ENCODE measurements at places on chromosomes 6 and 20. TPM values are rescaled to one million over a fixed set of nuclear protein-coding genes. Genes with fewer than 3 reads are reported as not detected.

The SLC24A3 gene
- 2.4 TPM for polyA plus RNA-seq

The GLO1 gene
- polyA plus RNA-seq = 76.8 TPM

The PPDPF gene
- 570 TPM for polyA plus RNA-seq

DNA sequence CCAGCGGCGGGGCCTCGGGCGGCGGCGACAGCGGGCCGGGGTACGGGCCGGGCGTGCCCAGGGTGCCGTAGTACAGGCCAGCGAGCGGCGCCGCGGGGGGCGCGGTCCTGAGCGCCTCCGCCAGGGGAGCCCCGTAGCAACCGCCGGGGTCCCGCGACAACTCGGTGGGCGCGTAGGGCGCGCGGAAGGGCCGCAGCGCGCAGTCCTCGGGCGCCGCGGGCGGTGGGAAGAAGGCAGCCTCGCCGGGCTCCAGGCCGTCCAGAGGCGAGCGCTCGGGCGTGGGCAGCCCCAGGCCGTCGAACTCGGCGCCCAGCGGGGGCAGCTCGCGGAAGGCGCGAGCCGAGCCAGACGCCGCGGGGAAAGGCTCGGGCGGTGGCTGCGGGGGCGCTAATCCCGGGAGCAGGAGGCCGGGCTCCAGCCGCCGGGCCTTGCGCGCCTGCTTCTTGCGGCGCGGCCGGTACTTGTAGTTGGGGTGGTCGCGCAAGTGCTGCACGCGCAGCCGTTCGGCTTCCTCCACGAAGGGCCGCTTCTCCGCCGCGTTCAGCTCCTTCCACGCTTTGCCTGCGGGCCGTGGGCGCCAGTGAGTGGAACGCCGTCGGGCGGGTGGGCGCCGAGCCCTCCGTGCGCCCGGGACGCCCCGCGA lies 916 bp downstream of the SOX18 start:
- H3K4me1 ChIP-seq = peaks cover 17% of the 10 kb centered on the region
- H3K36me3 ChIP-seq = no peaks in the 10 kb centered on the region
- peak overlapping the region; percentile 47 for H3K4me3 ChIP-seq
- H3K27ac ChIP-seq = peak overlapping the region; percentile 44
- H3K27me3 ChIP-seq = peaks cover 33% of the 10 kb centered on the region
- DNase-seq = no peak

DNA sequence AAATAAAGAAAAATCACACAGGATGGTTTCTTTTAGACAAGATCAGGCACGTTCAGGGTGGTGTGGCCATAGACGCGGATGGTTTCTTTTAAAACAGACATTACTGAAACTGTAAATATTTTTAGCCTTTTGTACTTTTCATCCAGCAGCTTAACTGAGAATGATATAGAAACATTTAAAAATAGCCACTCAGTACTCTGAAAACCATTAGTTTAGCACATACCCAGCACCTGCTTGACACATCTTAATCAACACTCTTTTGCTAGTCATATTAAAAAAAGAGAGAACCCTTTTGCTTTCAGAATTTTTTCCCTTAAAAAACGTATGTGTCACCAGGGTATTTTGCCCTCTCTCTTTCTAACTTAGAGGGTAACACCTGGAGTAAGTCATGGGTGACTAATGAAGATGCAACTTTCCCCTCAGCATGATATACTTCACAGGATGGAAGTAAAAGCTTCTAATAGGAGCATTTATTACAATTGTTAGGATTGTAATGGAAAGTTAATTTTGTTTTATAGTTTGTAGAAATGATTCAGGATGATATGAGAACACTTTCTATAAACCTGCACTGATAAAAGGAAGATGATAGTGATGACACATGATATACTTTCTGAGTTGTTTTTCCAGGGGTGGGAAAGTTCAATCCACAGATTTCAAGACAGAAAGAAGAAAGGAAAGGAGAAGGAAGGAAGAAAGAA lies 45.2 kb downstream of the BACH2 start:
- no peaks in the 10 kb centered on the region for H3K27me3 ChIP-seq
- no peaks in the 10 kb centered on the region for H3K36me3 ChIP-seq
- no peak for DNase-seq
- H3K4me1 ChIP-seq = no peaks in the 10 kb centered on the region

- no peaks in the 10 kb centered on the region for H3K36me3 ChIP-seq
- peak overlapping the region; percentile 87 for H3K4me3 ChIP-seq
- no peaks in the 10 kb centered on the region for H3K27me3 ChIP-seq
- peak; percentile 39 for DNase-seq
These were observed 674 bp downstream of the MAPK14 start for GRCh38 chr6:36028088-36028876.

GRCh38 chr20:47795214-47795907 lies 10.1 kb upstream of the SULF2 start:
- DNase-seq = no peak
- H3K36me3 ChIP-seq = no peaks in the 10 kb centered on the region
- H3K27ac ChIP-seq = no peak overlapping the region
- H3K27me3 ChIP-seq = no peaks in the 10 kb centered on the region
- no peaks in the 10 kb centered on the region for H3K4me1 ChIP-seq
- H3K4me3 ChIP-seq = no peak overlapping the region

DNA sequence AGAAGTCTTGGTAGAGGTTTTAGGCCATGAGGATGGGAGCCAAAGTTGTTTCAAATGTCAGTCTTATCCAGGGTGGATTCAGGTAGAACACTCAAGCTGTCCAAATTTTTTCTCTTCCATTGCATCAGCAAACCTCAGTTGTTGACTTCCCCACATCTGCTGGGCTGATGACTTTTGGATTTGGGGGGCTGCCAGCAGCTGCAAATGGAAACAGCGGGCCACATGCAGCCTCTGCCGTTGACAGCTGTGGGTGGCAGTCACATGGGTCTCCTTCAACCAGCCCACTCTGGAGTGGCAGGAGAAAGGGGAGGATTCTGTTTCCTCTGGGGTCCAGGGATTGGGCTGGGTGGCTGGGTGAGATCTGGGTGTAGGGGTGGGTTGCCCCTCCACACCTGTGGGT lies 5.8 kb upstream of the MLN start:
- no peak overlapping the region for H3K4me3 ChIP-seq
- H3K27me3 ChIP-seq = peaks cover 85% of the 10 kb centered on the region
- DNase-seq = peak; percentile 36
- H3K27ac ChIP-seq = no peak overlapping the region
- no peaks in the 10 kb centered on the region for H3K36me3 ChIP-seq

DNA sequence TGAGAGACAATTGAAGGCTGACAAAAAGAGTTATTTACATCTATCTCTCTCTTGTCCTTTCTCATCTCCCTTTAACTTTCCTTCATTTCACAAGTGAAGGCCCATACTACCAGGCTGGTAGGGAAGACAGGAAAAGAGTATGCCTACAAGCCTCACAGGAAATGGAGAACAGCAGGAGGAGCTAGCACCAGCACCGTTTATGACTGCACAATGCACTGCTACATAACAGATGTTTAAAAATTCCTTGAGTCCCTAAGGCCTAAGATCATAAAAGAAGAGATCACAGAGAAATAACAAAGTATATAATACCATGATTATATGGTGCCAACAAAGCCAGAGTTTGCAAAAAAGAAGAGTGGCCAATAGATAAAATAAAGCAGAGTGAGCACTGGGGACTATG lies 194.8 kb downstream of the UNC5CL start:
- no peaks in the 10 kb centered on the region for H3K4me1 ChIP-seq
- no peak overlapping the region for H3K27ac ChIP-seq
- no peaks in the 10 kb centered on the region for H3K36me3 ChIP-seq
- no peak overlapping the region for H3K4me3 ChIP-seq

GRCh38 chr20:33445881-33446625 lies 2.5 kb upstream of the SNTA1 start:
- DNase-seq = no peak
- no peaks in the 10 kb centered on the region for H3K36me3 ChIP-seq
- H3K27ac ChIP-seq = no peak overlapping the region
- H3K4me3 ChIP-seq = no peak overlapping the region
- H3K4me1 ChIP-seq = no peaks in the 10 kb centered on the region

All from stomach (tissue), 19 donors.